Ascending aorta (tissue), 2 donors: ENCODE measurements at places on chromosomes 16 and 17. TPM values are rescaled to one million over a fixed set of nuclear protein-coding genes. Genes with fewer than 3 reads are reported as not detected.

The TLCD2 gene
- total RNA-seq = 7.5 TPM

The SLC5A11 gene
- not detected for total RNA-seq

The CSH1 gene
- not detected for total RNA-seq

The TBC1D28 gene
- not detected for total RNA-seq

The CHST5 gene
- total RNA-seq = not detected

The SPN gene
- 10.3 TPM for total RNA-seq

The CPHXL2 gene
- not detected for total RNA-seq

The KIF2B gene
- not detected for total RNA-seq

The RASD1 gene
- total RNA-seq = 293 TPM

DNA sequence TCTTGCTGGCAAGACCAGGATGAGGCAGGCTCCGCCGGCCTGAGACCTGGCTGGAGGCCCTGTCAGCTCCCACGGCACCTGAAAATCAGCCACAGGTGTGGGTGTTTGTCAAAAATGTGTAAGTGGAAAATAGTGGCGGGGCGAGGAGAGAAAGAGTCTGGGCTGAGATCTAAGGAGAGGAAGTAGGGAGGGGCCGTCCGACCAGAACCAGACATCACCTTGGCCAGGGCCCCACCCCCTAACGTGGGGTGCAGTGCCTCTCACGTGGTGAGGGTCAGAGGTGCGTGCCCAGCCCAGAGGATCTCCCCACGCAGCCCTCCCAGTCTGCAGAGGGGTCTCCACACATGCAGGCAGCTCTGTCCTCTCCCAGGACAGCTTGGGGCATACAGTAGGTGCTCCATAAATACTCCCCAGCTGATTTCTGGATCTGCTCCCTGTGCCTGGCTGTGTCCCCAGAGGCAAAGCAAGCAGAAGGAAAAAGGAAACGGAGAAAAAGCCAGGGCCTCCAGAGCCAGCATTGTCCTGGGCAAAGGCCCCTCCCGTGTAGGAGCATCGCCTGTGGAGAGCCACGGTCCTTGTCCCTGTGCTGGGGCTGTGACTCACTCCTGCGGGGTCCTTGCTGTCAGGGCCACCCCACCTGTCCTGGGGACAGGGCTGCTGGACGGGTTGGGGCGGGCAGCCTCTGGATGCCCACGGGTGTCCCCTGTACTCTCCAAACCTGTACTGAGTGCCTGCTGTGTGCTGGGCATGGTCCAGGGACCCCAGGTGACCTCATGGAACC, 16.7 kb downstream of the ZFPM1 start:
- peaks cover 4% of the 10 kb centered on the region for H3K4me1 ChIP-seq
- no peak overlapping the region for H3K4me3 ChIP-seq

DNA sequence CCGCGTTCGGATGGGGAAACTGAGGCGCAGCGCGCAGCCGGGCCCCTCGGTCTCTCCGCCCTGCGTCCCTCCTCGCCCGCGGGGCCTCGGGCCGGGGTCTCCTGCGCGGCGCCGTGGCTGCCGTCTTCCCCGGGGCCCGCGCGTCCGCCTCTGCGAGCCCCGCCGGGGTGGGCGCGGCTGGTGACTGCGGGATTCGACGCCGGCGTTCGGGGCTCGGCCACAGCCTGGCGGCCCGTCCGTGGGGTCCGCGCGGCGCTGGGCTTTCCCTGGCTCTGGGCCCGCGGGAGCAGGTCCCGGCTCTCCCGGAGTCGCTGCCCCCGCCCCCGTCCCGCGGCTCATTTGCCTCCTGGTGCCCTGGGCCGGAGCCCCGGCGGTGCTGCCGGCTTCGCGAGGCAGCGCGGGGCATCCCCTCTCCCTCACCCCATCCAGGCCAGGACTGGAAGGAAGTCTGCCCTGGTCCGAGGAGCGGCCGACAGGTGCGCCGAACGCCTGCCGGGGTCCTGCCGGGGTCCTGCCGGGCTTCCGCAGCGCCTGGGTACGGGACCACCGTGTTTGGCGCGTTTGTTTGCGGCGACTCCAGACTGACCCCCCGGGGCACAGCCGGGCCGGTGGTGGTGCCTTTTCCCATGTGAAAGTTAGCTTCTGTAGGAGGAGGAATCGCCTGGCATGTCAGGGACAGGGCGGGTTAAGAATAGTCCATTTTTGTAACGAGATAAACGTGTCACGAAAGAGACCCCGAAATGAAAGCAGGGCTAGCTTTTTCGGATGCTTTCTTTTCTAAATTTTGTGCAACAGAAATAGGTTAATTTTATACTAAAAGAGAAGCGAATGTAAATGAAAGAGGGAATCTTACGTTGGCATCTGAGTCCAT, 671 bp downstream of the CHMP6 start:
- peaks cover 25% of the 10 kb centered on the region for H3K36me3 ChIP-seq
- H3K27me3 ChIP-seq = no peaks in the 10 kb centered on the region
- peak overlapping the region; percentile 40 for H3K27ac ChIP-seq

DNA sequence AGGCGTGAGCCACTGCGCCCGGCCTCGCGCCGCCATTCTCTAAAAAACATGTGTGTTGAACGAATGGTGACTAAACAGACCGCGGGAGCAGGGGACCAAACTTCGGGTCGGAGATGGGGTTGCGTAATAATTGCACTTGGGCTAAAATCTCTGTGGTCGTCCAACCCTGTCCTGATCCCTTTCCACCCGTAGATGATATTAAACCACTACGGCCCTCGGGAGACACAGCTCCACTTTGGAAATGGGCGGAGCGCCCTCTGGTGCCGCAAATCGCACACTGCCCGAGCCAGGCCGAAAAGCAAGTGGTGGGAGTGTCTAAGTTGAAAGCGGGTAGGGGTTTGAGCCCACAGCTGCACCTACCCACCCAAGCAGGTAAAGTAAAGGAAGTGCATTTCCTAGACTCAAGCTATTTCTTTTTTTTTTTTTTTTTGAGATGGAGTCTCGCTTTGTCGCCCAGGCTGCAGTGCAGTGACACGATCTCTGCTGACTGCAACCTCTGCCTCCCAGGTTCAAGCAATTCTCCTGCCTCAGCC, 17.0 kb downstream of the CAVIN1 start:
- peak overlapping the region; percentile 84 for H3K27ac ChIP-seq
- H3K4me1 ChIP-seq = peaks cover 33% of the 10 kb centered on the region
- no peaks in the 10 kb centered on the region for H3K27me3 ChIP-seq
- peaks cover 24% of the 10 kb centered on the region for H3K36me3 ChIP-seq
- DNase-seq = peak; percentile 91
- peak overlapping the region; percentile 2 for H3K4me3 ChIP-seq

DNA sequence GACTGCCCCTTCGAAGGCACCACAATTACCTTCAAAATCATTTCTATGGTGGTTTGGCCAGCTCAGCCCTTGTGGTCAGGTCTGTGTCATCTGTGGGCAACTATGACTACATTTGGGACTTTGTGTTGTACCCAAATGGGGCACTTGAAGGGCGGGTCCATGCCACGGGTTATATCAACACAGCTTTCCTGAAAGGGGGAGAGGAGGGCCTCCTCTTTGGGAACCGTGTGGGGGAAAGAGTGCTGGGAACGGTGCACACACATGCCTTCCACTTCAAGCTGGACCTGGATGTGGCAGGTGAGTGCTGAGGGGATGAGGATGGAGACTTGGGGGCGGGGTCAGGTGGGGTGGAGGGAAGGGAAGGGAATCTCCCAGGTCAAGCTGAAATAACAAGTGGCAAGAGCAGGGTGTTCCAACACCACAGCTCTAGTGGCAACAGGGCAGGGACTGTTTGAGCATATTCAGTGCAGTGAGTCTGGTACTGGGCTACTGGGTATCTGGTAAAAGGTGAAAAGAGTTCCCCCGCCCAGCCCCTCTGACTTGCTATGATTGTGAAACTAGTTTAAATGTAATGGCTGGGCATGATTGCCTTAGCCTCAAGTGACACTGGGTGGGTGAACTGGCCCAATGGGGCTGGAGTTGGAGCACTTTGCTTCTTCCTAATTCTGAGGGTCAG, 1.7 kb downstream of the AOC2 start:
- peaks cover 12% of the 10 kb centered on the region for H3K4me1 ChIP-seq
- no peak for DNase-seq
- peak overlapping the region; percentile 57 for H3K27ac ChIP-seq
- H3K4me3 ChIP-seq = no peak overlapping the region
- H3K36me3 ChIP-seq = peaks cover 42% of the 10 kb centered on the region

- H3K36me3 ChIP-seq = no peaks in the 10 kb centered on the region
- no peak overlapping the region for H3K27ac ChIP-seq
- no peak overlapping the region for H3K4me3 ChIP-seq
- DNase-seq = no peak
Measured at GRCh38 chr17:66465701-66466100, 163.3 kb downstream of the PRKCA start.

DNA sequence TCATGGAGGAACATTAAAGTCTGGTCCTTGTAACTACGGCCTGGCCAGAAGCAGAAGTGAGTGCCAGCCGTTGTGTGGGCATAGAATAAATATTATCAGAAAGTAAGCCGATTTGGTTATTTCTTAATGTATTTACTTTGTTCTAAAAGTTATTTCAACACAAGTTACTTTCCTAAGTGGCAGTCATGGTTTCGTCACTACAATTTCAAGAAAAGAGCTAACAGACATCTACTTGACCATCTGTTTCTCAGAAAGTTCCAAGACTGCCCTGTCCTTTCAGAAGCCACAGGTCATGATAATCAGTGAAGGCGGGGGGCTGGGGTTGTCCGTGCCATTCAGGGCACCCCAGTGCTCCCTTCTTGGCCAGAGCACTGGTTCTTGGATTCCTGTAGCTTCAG, 14.9 kb upstream of the FASN start:
- DNase-seq = no peak
- no peak overlapping the region for H3K27ac ChIP-seq
- H3K4me3 ChIP-seq = no peak overlapping the region
- H3K4me1 ChIP-seq = no peaks in the 10 kb centered on the region
- peaks cover 20% of the 10 kb centered on the region for H3K36me3 ChIP-seq
- no peaks in the 10 kb centered on the region for H3K27me3 ChIP-seq

GRCh38 chr17:77422104-77422747, 281.5 kb downstream of the SEC14L1 start:
- DNase-seq = no peak
- peak overlapping the region; percentile 86 for H3K27ac ChIP-seq
- H3K4me3 ChIP-seq = no peak overlapping the region
- H3K27me3 ChIP-seq = no peaks in the 10 kb centered on the region
- H3K4me1 ChIP-seq = peaks cover 25% of the 10 kb centered on the region
- H3K36me3 ChIP-seq = no peaks in the 10 kb centered on the region

DNA sequence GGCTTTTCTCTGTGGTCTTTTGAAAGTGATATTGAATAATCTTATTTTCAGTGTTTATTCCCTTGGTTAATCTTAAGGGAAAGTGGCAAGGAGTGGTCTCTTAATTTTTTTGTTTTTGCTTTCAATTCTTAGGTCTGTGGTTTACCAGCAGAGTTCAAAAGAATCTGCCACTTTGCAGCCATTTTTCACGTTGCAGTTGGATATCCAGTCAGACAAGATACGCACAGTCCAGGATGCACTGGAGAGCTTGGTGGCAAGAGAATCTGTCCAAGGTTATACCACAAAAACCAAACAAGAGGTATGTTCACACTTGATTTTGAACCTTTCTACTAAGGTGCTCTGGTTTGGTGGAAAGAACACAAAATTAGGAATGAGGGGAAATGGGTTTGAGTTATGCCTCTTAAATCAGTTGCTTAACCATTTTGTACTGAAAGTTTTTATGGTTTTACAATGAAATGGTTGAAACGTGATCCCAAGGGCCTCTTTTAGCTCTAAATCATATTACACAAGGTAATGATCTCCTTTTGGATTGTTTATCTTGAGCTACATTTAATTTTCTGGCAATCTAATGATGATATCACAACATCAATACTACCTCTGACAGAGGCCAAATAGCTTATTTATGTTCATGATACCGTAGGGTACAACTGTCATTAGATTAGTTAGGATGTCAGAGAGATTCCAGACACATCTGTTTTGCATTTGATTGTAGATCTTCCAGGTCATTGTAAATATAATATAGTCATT, 51.6 kb upstream of the CRISPLD2 start:
- H3K4me1 ChIP-seq = no peaks in the 10 kb centered on the region
- H3K36me3 ChIP-seq = peaks cover 76% of the 10 kb centered on the region
- DNase-seq = no peak
- H3K4me3 ChIP-seq = no peak overlapping the region
- H3K27ac ChIP-seq = no peak overlapping the region
- H3K27me3 ChIP-seq = no peaks in the 10 kb centered on the region

GRCh38 chr17:34858591-34859565, 102.4 kb downstream of the CCT6B start:
- no peak for DNase-seq
- no peaks in the 10 kb centered on the region for H3K27me3 ChIP-seq
- H3K27ac ChIP-seq = no peak overlapping the region
- H3K4me3 ChIP-seq = no peak overlapping the region
- no peaks in the 10 kb centered on the region for H3K4me1 ChIP-seq
- no peaks in the 10 kb centered on the region for H3K36me3 ChIP-seq
